NCI-H2227 treated with DMSO at 0.1 percent for 48 hours (cell line): ENCODE measurements at places on chromosomes 1 and 21.

- no peak for DNase-seq
These were observed 81.6 kb downstream of the PDE9A start for GRCh38 chr21:42735061-42735460.

DNA sequence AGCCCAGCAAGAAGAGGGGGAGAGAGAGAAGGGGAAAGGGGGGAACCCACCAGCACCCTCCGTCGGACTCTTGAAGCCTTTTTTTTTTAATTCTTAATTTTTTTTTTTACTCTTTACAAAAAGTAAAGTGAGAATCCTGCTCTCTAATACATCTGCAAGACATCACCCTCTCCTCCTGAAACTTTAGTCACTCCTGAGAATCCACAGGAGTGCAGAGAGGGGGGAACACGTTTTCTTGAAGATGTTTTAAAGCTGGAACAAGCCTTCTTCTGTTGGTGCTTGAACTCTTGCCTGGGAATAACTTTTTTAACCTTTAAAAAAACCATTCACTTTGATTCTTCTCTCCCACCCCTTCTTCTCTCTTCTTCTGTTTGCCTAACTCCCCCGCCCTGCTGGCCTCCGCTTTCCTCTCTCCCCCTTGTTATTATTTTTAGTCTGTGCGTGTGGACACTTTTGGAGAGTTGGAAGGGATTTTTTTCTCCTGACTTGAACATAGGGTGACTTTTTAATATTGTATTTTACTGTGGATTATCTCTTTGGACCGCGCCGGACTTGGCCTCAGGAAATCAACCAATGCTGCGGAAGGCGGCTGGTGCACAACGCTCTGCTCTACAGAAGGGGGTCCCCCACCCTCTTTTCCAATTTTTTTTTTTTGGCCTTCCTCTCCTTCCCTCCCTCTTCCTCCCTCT, 383 bp upstream of the PRRX1 start:
- DNase-seq: no peak

DNA sequence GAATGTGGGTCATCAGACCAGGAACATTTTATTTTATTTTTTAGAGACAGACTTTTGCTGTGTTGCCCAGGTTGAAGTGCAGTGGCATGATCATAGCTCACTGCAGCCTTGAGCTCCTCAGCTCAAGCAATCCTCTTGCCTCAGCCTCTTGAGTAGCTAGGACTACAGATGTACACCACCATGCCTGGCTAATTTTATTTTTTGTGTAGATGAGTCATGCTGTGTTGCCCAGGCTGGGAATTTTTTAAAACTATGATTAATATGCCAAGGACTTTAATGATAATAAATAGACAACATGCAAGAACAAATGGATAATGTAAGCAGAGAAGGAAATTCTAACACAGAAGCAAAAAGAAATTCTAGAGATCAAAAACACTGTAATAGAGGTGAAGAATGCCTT, 142.4 kb downstream of the AK5 start:
- DNase-seq: no peak

DNA sequence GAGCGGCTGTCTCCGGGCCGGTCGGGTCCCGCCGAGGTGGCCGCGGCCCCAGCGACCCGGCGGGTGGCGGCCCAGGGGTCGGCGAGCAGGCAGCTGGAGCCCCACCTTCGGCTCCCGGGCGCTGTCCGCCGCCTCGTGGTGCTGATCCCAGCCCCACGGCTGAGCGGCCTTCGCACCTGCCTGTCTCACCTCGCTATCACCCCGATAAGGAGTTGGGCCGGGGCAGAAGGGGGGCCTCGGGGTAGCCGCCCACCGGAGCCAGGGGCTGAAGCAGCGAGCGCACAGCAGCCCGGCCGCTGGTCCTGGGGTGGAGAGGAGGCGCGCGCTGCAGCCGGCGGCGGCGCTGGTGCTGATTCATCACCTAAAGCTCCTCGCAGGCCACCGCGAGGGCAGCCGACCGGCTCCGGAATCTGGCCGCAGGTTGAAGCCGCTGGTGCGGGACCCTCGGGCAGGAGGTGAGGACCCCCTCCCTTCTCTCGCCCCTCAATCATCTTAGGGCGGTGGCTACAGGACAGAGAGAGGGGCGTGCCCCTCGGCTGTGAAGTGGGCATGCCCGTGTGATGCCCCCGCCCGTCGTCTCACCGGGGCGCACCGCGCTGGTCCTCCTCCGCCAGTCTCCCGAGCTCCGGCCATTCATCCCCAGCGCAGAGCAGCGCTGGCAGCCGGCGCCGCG, 575 bp downstream of the TRIM67 start:
- DNase-seq: peak; percentile 63

DNA sequence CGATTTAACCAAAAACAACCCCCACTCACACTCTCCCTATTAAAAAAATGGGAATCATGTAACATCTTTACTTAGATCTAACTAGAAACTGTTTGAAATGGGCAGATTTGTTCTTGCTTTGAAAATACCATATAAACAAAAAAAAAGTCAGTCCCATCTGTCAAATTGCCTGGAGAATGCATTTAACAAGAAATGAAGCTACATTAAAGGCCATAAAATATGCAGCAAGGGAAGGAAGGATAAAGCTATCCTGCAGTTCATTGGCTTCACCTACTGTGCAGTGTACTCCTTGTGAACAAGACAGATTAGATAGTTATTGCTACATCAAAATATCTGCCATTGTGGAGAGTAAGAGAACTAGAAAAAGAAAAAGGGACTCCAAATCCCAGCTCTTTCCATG, 160.5 kb downstream of the LRRC7 start:
- DNase-seq: no peak

DNA sequence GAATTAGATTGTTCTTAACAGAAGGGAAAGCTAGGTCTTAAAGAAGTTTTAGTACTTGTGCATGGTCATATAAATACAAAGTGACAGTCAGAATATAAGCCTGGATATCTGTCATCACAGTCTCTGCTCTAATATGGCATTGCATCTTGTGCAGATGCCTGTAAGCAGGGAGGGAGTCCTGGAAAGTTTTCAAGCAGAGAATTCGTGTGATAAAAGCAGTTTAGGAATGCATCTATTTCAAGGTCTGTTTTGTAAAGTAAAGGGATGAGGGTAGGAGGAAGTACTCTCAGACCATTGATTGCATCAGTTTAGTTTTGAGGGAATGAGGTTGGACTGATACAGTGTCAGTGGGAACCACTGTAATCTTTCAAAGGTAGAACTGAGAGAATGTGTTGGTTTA, 30.6 kb downstream of the IARS2 start:
- no peak for DNase-seq

DNA sequence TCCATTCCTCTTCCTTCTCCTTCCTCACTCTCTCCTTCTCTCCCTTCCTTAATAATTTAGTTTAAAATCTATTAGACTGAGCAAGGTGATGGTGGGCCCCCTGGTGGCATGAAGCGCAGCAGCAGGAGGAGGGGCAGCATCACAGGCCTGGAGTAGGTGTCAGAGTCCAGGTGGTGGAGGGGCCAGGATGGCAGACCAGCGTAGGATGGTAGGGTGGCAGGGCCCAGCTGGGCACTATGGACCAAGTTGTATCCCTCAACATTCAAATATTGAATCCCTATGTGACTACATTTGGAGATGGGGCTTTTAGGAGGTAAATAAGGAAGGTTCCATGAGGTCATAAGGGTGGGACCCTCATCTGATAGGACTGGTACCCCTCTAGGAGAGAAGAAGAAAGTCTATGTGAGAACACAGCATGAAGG, 61.0 kb downstream of the WDR4 start:
- no peak for DNase-seq

GRCh38 chr21:37532868-37533780, 166.6 kb downstream of the DYRK1A start:
- no peak for DNase-seq

DNA sequence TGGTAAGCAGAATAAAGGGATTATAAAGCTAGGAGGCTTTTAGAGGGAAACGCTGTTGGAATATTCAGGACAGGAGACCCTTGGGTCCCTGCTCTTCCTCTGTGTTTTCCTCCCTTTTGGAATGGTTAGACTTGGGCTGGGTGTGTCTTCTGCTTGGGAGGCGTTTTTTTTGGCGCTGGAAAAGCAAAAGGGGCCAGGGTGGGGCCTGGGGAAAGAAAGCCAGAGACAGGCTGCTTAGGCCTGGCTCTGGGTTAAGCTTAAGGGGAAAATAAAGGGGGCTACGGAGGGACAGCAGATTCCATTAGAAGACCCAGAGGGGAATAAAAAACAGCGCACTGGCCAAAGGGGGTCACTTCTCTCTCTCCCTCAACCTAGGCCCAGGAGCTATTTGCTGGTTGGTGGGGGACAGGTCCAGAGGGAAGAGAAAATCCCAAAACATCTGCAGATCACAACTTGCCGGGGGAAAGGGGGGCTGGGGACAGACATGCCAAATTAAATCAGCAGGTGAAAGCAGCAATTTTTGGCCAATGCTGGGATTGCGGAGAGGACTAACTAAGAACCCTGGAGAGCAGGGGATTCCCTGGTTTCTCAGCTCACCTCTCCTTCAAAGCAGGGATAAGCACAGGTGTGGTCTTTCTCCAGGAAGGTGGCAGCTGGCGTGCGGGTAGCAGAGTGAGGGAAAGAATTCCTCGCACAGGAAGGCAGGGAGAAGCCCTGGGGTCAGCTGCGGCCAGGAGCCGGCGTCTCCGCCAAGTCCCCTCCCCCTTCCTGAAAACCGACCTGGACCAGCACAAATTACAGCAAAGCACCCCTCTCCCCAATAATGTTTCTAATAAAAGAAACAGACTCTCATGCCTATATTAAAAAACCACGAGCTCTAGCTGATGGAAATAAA, 82.2 kb upstream of the AK4 start:
- DNase-seq: no peak

DNA sequence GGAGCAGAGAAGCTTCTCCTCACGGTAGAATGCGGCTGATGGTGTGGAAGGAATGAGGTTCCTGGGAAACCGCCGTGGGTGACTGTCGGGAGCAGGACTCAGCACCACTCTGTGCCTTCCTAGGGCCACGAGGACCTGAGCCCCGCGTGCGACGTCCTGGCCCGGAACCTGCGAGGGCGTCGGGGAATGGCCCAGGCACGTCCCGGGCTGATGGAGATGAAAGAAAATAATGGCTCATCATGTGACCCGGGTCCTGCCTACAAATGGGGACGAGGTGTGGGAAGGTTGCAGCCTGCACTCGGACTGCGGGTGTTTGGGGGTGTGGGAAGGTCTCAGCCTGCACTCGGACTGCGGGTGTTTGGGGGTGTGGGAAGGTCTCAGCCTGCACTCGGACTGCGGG, 25.1 kb upstream of the TTLL10 start:
- no peak for DNase-seq

DNA sequence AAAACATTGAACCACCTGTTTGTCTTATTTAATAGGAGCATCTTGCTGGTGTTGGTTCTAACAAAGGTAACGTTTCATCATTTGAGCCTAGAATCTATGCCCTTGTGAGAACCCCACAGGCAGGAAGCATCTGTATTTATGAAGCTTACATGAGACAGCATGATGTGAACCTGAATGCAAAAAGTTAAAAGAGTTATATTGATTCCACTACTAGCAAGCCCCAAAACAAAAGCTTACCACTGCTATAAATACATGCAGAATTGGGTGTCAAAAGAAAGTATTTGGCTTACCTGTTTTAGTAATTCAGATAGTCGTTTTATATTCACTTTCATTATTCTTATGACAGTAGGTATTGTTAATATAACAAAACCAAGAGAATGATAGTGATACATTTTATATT, 301.2 kb upstream of the ADGRL2 start:
- DNase-seq: no peak

DNA sequence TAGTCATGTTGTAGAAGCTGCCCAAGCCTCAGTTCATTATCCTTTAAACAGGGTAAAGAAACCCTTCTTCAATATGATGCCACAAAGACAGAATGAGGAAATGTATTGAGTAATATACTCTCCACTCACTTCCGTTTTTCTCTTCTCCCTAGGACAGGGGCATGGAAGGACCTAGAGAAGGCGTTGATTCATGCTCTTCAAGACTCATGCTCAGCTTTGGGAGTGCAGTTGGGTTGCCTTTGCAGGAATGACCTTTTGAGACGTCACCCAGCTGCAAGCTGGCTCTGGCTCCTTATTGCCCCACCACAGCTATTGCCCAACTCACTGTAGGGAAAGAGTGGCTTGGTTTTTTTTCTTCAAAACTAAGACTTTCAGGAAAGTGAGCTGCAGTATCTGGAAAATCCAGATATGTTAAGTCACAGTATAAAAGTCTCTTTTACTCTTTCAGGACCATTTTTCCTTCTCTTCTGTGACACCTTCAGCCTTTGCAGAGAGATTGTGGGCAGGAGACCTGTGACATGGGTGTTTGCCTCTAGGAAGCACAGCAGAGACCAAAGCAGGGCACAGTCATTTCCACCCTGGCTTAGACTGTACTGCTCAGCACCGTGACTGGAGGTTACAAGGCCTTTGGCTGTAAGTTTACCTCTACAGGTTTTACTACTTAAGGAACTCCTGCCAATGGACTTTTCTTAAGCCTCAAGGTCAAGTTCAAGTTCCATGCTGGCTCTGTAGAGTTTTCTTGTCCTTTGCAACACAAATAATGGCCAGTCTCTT, 39.5 kb downstream of the XCL2 start:
- no peak for DNase-seq

- DNase-seq: no peak
These were observed 139.9 kb downstream of the TPR start for GRCh38 chr1:186234976-186235686.

DNA sequence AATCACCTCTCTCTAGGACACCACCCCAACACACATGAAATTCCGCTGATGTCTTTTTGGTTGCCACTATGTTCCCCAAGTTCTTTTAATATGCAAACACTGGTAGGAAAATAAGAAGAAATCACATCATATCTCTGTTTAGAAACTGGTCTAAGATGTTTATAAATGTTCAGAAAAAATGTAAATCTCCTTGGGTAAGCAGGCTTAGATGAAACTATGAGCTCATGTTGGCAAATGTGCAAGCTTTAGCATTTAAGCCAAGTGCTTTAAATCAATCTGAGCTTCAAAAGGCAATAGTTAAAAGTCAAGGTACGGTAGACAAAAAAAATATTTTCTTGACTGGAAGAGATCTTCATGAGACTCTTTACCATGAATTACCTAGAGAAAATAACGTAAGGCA, 25.2 kb upstream of the SLAMF9 start:
- DNase-seq: no peak

DNA sequence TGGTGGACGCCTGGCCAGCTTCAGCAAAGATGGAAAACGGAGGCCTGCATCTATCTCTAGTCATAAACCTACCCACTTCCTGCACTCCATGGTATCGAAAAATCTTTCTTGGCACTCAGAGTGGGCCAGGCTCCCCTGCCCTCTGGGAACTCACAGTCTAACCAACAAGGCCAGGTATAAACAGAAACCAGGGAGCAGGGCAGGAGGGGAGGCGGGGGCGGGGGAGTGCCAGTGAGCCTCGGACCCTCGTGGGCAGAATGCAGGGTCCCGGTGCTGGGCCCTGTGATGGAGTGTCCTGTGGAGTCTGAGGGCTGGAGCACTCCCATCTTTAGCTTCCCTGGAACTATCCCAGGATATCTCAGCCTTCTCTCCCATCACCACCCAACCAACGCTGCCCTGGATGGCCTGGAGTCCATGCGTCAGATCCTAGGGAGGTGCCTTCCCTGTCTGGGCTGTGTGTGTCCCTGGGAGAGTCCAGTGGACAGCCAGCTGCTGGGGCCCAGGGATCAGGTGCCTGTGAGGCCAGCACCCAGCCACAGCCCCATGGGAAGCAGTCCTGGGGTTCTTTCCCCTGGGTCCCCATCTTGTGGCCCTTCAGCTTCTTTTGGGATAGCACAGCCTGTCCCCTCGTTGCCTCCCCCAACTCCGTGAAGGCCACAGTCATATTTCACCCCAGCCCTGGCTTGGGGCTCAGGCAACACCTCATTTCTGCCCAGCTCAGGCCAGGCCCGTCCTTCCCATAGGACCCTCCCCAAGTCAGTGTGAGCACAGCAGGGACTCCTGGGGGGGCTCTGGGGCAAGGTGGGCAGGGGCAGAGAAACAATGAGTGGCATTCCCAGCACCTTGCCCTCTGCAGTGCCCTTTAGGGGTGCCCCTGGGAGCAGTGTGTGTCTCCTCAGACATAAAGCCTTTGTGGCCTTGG, 1.1 kb upstream of the EPS8L3 start:
- no peak for DNase-seq
